ENCODE measurements at places on chromosomes 12 and 14.

GRCh38 chr14:104172349-104172748 lies 34.0 kb downstream of the KIF26A start:
- DNase-seq: no peak

- DNase-seq: no peak
These were observed 176.0 kb downstream of the EGLN3 start for GRCh38 chr14:33774723-33775470.

- no peak for DNase-seq
These were observed 1168.3 kb downstream of the BCL11B start for GRCh38 chr14:98103705-98104104.

- no peak for DNase-seq
These were observed 5.8 kb downstream of the JDP2 start for GRCh38 chr14:75433631-75434071.
